A549 treated with AZD2906 at 1 μM for 4 hours (cell line): ENCODE measurements at places on chromosomes 1 and 21. TPM values are rescaled to one million over a fixed set of nuclear protein-coding genes. Genes with fewer than 3 reads are reported as not detected.

ZSWIM5 gene
- total RNA-seq = 0.50 to 0.79 TPM (median 0.60 TPM) in 5 replicates

CFHR2 gene
- not detected in 5 replicates for total RNA-seq

ARMH1 gene
- total RNA-seq = 0.50 to 1.5 TPM (median 0.98 TPM) in 5 replicates

BACE2 gene
- total RNA-seq = 20.2 to 22.7 TPM (median 21.9 TPM) in 5 replicates

LRRC53 gene
- not detected in 5 replicates for total RNA-seq

MTOR gene
- 12.9 to 15.1 TPM (median 13.1 TPM) in 5 replicates for total RNA-seq

CD164L2 gene
- total RNA-seq = not detected in 5 replicates

MYCL gene
- 0.82 to 1.6 TPM (median 1.2 TPM) in 5 replicates for total RNA-seq

BGLAP gene
- total RNA-seq = 0.15 to 0.37 TPM (median 0.32 TPM) in 5 replicates

PACC1 gene
- total RNA-seq = 13.5 to 18.6 TPM (median 18.4 TPM) in 5 replicates

ADAR gene
- 64.8 to 79.2 TPM (median 70.8 TPM) in 5 replicates for total RNA-seq

ADCY10 gene
- 0.02 to 0.13 TPM (median 0.07 TPM) in 4 of 5 replicates, not detected in the other for total RNA-seq
